Activated CD4-positive, alpha-beta T cell treated with anti-CD3 and anti-CD28 coated beads, Interleukin-10, Interleukin-2, amounts not matched to agents 100 ng/mL and 50 ng/mL, durations not matched to agents 16 hours and 8 hours (primary cell): ENCODE measurements at places on chromosomes 3 and 15.

DNA sequence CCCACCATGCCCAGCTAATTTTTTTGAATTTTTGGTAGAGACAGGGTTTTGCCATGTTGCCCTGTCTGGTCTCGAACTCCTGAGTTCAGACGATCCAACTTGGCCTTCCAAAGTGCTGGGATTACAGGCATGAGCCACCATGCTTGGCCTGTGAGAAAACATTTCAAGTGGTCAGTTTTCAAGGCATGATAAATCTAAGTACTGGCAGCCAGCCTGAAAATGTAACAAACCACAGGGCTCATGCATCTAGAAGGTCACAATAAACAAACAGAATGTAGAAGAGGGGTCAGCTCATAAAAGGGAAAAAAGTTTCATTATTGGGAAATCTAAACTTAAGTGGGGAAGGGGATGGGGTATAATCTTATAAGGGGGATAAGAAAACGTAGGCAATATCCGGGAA lies 39.9 kb downstream of the PPCDC start:
- no peak for DNase-seq

DNA sequence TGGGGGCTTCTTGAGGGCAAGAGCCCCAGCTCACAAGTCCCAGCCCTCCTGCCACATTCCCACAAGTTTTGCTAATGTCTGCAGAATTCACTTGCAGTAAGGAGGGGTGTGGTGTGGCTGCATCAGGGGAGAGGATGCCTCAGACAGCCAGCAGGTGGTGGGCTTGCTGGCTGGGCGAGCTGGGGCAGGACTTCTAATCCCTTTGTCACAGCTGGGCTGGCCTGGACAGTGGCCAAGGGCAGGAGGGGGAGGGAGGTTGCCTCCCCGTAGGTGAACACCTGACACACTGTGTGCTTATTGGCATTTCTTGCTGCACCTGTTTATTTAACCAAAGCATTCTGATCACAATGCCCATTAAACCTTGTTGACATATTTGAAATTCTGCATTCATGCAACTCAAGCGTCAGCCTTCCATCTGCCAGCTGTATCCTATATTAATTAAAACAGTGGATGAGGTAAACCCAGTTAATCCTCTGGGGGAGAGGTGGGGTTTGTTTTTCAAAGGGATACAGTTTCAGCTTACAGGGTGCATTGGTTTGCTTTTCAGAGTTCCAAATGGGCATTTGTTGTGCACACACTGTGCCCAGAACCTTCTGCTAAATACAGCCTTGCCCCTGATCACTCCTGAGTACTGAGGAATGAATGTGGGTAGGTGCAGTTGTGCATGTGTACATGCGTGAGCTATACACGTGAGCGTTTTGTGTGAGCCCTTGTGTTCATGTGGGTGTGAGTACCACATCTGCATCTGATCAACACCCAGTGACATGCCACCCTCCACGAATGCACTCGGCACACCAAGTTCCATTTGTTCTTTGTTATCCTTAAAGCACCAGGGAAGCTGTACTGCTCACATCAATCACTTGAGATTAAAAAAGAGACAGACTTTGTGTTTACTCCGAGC lies 268.7 kb downstream of the XXYLT1 start:
- peak; percentile 20 for DNase-seq

DNA sequence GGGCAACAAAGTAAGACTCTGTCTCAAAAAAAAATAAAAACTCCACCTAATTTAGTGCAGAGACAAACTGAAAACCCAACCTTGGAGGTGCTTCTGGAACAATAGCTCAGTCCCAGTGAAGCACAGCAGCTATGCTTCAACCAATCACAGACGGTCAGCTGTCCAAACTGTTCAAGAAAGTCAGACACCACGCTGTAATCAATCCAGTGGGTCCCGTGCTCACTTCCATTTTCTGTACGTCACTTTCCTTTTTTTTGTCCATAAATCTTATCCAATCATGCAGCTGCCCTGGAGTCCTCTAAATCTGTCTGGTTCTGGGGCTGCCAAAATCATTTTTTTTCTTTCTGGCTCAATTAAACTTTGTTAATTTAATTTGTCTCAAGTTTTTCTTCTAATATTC lies 93.6 kb upstream of the FAM174B start:
- no peak for DNase-seq

- DNase-seq, result no peak
Observed at GRCh38 chr3:120560304-120561250, 35.6 kb upstream of the NDUFB4 start.
